ENCODE measurements at places on chromosomes 2 and 18.
A peak's percentile ranks its signal among the peaks of the same experiment; 100 is the strongest.

DNA sequence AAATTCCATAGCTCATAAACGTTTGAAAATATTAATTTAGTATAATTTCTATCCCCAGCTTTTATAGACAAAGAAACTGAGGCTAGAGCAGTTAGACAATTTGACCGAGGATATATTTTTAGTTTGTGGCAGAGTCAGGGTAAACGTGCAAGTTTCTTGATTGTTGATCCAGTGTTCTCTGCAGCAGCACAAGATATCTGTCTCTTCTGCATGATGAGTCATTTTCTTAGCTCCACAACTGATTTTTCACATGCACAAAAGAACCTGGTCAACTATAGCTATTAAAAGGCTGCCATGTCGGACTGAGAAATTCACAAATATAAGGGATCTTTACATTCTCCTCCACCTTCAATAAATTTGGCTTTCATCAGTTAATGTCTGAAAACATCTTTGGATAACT, 143.4 kb upstream of the CYP26B1 start:
- DNase-seq: no peak

DNA sequence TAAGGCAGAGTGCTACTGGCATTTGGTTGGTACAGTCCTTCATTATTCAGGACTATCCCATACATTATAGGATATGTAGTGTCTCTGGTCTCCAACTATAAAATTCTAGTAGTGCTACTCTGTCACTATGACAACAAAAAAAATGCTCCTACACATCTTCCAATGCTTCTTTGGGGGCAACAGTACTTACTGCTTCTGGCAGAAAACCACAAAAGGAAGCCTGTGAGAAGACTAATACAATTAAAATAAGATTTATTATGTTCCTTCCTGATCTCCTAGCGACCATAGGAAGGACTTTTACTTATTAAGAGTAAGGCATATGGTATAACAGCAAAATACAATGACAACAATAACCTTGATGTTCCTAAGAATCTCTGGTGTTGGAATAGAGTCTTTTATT, 48.4 kb upstream of the CPO start:
- DNase-seq: no peak

DNA sequence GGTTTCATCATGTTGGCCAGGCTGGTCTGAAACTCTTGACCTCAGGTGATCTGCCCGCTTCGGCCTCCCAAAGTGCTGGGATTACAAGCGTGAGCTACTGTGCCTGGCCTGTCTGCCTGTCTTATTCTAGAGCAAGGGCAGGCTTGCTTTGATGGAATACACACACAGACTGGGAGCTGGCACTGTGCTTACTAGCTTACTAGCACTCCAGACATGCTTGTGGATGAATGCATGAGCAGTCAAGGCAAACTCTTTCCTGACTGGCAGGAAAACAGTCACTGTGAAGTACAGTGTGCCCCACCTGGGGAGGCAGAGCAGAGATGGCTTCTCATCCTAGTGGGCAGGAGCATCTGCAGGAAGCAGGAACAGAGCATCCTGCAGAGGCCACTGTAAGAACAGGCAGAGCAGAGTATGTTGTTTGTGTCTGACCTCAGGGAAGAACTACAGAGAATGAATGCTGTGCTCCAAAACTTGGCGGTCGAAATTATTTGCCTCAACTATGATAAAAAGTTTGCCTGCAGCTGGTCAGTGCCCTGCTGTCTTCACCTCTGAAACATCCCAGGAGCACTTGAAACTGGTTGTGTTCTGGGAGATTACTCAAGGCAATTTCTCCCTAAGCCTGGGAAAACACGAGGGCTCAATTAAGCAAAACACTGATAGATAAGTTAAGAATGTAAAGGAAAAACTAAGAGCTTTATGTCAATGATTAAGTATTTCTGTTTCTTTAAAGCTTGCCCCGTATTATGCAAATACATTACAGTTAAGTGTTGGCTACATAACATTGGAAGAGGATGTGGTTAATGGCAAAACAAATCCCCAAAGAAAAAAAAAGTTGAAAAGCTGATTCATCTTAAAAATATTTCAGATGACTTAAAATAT, 102.4 kb downstream of the VAPA start:
- peak; percentile 25 for DNase-seq

DNA sequence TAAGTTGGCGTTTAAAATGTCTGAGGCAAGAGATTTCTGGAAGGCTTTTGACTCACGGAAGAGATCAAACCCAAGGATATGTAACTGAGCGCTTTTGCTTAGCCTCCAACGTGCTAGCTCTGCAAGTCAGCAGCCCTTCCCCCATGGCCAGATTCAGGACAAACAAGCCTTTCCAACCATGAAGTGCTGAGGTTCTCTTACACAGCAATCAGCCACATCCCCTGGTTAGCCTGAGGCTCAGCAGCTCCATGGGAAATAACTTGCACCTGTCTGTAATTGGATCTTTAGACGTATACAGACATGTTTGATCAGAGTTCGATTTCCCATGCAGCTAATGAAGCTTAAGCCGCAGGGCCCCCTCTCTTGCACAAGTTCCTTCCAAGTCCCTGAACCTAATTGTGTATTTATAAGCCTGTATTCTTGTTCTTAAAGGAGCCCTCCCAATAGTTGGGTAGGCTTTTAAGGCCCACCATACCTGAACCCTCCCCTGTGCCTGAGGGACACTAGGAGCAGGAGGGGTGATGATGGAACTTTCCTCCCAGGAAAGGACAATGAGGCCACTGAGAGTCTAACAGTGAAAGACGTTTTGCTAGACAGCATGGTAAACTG, 2.1 kb upstream of the TMEM131 start:
- no peak for DNase-seq

- DNase-seq: no peak
Observed at GRCh38 chr2:116489292-116489691, 1325.2 kb upstream of the DDX18 start.

GRCh38 chr2:197311421-197312033, 947 bp upstream of the ANKRD44 start:
- no peak for DNase-seq

- DNase-seq: no peak
Observed at GRCh38 chr18:69217196-69218000, 183.3 kb upstream of the DOK6 start.

DNA sequence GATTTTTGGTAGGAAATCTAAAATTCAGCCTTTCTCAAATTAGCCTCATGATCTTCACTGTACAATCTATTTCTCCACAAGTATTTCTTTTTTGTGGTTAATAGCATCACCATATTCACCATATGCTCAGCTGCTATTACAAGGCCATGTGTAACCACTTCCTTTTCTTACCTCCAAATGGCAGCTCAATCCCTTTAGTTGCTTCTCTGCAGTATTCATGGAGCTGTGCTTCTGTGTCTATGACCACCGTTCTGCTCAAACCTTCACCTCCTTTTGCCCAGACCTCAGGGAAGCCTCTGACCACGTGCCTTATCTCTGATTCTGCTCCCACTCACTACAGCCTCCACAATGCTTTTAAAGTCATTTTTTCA, 126.7 kb upstream of the TMEM200C start:
- no peak for DNase-seq

- DNase-seq: no peak
Observed at GRCh38 chr2:61704364-61704763, 149.5 kb downstream of the FAM161A start.

GRCh38 chr2:36530178-36530982, 67.6 kb downstream of the FEZ2 start:
- peak; percentile 58 for DNase-seq

- no peak for DNase-seq
Observed at GRCh38 chr2:72278046-72278445, 130.4 kb upstream of the CYP26B1 start.

DNA sequence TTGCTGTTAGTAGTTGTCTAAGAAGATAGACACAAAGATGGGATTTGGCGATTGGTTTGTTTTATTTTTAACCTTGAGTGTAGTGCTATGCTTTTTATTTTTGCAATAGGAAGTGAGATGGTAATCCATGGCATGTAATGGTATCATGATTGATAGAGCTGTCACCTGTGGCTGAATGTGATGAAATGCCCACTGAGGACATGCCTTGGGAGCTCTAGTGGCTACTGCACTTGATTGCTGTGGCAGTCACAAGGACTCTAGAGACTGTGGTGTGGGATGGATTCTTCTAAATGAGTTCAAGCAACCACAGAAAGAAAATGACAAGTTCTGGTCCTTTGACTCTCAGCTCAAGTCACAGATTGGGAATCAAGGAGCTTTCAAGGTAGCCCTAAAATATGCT, 139.4 kb downstream of the CYRIA start:
- DNase-seq: no peak

DNA sequence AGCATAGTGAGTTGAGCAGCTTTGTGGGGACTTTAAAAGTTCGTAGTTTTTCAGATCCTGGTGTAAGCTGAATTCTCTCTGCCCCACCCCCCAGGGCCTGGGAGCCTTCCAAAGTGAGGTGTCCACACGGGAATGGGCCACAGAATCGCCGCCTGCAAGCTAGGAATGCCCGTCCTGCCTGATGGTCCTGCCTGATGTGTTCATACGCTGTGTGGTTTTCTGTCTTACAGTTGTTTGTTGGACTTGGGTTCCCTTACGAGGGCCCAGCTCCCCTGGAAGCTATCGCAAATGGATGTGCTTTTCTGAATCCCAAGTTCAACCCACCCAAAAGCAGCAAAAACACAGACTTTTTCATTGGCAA, 158.7 kb downstream of the MGAT5 start:
- no peak for DNase-seq

GRCh38 chr2:39416140-39416539, 20.9 kb downstream of the MAP4K3 start:
- DNase-seq: no peak

GRCh38 chr2:232203936-232204335, 174.6 kb upstream of the ALPP start:
- DNase-seq: no peak

DNA sequence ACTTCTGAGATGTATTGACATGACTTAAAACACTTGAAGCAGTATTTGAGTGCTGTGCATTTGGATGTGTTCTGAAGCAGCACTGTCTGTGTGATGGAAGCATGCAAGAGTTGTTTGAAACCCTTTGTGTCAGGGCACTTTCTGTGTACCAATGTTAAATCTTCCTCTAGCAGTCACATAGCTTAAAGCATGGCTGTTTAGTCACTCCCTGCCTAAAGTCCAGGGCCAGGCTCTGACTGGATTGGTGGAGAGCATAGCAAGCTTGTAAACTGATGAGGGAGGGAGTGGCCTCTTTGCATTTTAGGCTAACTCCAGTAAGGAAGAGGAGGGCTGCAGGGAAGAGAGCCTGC, 73.5 kb downstream of the MYO1B start:
- no peak for DNase-seq

DNA sequence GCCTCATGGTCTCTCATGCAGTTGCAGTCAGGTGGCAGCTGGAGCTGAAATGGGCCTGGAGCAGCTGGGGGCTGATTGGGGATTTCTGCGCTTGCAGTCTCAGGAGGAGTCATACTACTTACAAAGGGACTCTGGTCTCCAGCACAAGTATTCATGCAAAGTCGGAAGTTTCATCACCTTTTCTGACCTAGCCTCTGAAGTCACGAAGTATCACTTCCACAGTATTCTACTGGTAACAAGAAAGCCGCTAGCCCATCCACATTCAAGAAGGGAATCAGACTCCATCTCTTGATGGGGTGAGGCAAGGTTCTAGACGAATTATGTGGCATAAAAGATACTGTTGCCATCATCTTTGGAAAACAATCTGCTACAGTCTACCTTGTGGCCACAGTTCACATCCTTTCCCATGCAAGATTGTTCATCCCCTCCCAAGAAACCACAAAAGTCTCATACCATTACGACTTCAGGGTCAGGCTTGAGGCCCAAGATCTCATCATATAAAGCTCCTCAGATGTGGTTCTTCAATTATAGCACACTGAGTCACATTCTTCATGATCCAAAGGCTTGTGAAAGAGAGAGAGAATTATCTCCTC, 95.3 kb downstream of the SMC6 start:
- no peak for DNase-seq

- DNase-seq: no peak
Observed at GRCh38 chr2:203626952-203627681, 79.3 kb upstream of the CD28 start.

- no peak for DNase-seq
Observed at GRCh38 chr18:22687892-22688680, 245.0 kb upstream of the RBBP8 start.

DNA sequence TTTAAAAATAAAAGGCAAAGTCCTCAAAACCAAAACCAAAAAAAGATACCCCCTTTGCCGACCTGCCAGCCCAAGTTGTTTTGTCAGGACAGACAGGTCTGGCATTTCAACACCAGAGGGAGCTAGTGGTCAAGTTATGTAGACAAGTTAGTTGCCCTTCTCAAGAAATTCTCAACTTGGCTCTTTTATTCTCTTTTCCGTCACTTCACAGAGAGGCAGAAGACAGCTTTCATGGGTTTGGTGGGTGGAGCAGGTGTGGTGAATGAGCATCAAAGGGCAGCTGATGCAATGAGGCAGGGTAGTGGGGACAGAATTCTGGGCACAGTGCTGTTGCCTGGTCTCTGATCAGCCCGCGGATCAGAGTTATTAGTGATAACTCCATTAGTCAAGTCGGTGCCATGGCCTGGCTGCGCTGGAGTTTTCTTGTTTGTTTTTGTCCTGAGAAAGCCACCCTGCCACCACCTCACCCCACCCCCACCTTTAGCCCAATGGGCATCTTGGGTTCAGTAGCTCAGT, 303.7 kb upstream of the EPAS1 start:
- DNase-seq: peak; percentile 20

GRCh38 chr2:88950010-88950409, 258.5 kb downstream of the RPIA start:
- no peak for DNase-seq

GRCh38 chr2:219626540-219626939, 890 bp upstream of the SLC4A3 start:
- no peak for DNase-seq

GRCh38 chr18:51070545-51070944, 40.5 kb downstream of the SMAD4 start:
- DNase-seq: no peak

GRCh38 chr2:99971326-99971900, 171.0 kb downstream of the AFF3 start:
- no peak for DNase-seq

GRCh38 chr18:5103693-5104092, 93.4 kb downstream of the AKAIN1 start:
- DNase-seq: no peak

GRCh38 chr2:122748552-122749011, 993.1 kb downstream of the TSN start:
- no peak for DNase-seq

- no peak for DNase-seq
Observed at GRCh38 chr2:44326548-44327264, 34.6 kb downstream of the PREPL start.

GRCh38 chr2:60523963-60524362, 29.5 kb downstream of the BCL11A start:
- no peak for DNase-seq

DNA sequence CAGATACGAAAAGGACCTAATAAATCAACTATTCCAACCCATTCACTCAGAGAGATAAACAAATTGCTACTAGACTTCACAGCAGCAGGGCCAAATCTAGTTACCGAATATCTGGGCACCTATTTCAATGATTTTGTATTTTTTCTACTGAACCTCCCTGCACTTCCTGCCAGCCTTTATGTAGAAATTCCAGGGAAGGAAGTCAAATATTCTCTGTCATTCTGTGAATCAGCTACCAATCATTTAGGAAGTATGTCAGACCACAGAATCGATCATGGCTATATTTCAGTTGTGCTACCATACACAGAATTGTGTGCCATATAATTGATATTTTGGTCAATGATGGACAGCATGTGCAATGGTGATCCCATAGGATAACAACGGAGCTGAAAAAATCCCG, 109.6 kb upstream of the SPOPL start:
- no peak for DNase-seq

GRCh38 chr2:137333386-137334165, 568.2 kb downstream of the THSD7B start:
- no peak for DNase-seq

- DNase-seq: no peak
Observed at GRCh38 chr2:204899983-204900382, 354.7 kb downstream of the PARD3B start.

Measured in brain pericyte (primary cell).